Cerebellar nuclear complex (tissue), 1 donor: ENCODE measurements at places on chromosomes 1 and 21.

- DNase-seq = no peak
These were observed 37.6 kb downstream of the MCOLN2 start for GRCh38 chr1:84959294-84959693.

DNA sequence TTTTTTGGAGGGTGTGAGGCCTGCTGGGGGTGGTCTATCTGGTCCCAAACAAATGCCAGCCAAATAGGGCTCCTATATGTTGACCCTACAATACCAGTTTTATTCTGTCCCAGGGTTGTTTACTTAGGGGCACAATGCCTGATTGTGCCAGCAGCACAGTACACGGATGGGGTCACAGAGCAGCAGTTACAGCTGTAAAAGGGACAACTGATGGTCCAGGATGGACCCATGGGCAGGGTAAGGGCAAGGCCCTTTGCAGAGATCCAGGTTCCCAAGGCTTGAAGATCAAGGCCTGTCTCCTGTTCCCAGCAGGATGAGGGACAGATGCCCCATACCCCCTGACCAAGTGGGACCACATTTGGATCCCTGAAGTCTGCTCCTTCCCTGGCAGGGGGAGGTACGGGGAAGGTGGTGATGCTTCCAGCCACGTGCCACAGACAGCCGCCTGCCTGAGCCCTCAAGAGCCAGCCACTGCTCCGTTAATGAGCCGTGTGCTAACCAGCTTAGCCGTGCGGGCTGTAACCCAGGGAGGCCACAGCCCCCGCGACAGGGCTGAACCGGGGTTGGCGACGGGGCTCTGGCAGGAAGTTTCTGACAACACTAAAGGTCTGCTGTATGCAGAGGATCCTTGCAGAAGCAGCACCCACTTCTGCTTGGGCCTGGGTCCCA is 18.2 kb downstream of the SLC6A9 start:
- no peak for DNase-seq

GRCh38 chr1:205538235-205538840 is 33.9 kb downstream of the CDK18 start:
- DNase-seq = no peak

DNA sequence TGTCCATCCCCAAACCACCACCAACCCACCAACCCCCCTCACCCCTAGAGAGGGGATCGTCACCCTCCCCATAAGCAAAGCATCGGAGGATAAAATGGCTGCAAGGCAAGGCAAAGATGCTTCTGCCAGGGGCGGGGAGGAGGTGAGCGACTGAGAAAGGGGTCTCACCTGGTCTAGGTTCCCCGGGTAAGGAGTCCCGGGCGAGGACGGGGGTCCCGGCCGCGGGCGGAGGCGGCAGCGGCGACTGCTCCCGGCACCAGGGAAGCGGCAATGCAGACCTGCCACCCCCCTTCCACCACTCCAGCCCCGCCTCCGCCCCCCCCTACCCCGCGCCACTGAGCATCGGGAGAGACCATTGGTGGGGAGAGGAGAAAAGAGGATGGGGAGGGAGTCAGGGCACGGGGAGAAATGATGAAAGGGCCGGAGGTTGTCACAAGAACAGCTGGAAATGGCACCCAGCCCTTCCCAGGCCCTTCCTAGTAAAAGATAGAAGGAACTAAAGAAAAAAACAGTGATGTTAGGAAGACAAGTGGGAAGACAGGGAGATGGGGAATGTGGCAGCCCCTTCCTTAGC is at the start of gene SV2A:
Gene SV2A (minus strand): TSS at position 274 of the 574 bp plus-strand sequence. CDS start 4,004 bp downstream, outside the sequence.
- peak; percentile 52 for DNase-seq

DNA sequence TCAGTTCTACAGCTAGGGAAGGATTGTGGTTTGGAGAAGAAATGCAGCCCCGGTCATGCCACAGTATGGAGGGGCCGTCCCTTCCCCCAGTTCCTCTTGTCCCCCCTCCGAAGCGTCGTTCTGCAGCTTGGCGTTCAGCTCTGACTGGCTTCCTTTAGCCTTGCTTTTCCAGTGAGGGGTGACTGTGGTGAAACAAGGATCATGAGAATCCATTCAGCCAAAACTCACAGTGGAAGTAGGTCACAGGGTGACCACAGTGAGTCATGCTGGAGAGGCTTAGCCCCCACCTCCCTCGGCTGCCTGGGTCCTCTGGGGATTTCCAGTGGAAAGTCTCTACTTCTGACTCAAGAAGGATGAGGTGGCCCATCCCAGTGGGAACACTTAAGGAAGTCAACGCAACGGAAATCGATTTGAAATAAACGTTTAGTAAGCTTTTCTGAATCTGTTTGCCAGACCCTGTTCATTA is 37.3 kb upstream of the COL6A2 start:
- DNase-seq = no peak

DNA sequence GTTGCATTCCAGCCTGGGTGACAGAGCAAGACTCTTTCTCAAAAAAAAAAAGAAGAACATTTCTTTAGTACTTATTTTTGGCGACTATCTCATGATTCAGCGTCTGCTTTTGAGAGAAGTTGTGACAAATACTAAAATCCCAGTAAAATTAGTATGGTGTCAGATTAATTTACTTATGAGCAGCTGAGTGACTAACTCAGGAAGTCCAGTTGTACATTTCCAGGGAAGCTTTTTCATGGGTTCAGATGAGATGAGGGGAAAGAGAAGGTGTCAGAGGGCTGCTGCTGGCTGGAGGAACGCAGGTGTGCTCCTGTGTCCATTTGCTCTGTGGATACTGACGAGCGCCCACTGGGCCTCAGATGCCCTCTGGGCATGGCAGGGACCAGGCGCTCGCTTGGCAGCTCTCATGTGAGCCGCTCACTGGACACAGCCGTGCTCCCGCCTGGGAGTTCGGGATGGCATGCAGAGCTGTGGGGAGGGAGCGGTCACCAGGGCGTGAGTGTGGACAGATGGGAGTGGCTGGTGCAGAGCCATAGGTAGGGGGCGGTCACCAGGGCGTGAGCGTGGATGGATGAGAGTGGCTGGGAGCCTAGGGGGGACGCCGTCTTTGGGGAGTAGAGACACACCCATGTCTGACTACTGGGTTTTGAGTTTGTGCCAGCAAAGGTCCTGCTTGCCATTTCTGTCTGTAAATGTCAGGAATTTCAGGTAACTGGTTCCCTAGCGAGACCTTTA is 55.0 kb downstream of the ADARB1 start:
- DNase-seq = no peak

DNA sequence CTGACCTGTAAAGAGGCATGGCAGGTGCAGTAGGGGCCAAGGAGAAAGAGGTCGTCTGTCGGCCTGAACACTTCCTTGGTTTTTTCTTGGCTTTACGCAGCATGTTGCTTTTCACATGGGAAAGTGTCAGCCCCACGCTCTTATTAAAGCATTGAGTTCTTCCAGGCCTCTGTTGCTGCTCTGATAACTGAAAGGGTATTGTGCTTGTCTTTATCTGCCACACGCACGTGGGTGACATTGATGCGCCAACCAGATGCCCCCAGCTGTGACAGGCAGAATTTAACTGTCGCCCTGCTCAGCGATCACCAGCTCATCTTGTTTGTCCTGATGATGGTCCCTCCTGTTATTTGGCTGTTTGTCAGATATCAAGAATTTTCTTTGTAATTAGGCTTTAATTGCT is 76.5 kb downstream of the GALNT2 start:
- DNase-seq = no peak

DNA sequence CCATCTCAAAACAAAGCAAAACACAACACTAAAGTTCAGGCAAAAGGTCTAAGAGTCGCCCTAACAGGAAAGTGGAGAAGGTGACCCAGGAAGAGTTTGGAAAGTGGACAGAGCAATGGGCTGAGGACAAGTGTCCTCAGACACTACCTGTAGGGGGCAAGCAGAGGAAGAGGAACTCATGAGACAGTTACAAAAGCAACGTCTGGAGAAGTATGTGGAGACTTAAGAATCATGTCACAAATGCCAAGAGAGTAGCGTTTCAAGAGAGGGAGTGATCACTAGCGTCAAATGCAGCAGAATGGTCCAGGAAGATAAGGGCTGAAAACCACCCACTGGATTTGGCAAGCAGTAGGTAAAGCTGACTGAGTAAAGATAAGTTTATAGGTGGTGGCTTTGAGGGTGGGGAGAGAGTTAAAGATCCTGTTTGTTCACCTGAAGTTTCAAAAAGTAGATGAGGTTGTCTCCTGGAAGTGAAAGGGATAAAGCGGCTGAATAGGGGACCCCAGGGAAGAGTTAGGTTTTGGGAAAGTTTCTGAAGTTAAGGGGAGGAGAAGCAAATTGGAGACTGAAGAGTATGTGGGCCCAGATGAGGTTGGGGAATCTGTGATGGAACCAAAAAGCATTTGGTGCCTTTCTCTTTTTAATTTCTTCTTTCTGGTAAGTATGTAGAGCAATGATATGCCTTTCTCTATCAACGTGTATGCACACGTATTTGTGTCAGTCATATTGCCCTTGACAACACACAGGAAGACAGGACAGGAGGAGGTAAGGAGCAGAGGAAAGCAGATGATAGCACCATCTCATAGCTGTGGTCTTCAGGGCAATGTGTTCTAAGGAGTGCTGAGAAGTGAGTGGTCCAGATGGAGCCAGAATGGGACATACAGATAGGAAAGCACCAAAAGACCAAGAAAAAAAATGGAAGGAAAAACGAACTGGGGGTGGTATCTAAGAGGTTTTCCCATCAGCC is 3.1 kb downstream of the BSDC1 start:
- DNase-seq = no peak

DNA sequence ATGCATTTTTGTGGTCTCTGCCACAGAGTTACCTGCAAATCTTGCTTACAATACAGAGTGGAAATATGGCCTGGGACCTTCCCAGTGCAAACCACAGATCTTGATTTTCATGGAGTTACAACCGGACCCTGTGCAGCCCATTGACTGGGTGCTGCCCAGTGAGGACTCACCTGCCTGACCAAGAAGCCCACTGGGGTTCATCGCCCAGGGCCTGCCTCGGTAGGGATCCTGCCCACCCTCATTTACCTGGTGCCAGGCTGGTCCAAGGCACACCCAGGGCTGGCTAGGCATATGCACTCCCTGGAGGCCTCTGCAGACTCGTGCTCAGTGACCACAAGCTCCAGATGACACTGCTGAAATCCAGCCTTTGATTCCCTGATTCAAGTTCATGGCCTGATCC is 572.7 kb downstream of the NPHP4 start:
- DNase-seq = no peak

DNA sequence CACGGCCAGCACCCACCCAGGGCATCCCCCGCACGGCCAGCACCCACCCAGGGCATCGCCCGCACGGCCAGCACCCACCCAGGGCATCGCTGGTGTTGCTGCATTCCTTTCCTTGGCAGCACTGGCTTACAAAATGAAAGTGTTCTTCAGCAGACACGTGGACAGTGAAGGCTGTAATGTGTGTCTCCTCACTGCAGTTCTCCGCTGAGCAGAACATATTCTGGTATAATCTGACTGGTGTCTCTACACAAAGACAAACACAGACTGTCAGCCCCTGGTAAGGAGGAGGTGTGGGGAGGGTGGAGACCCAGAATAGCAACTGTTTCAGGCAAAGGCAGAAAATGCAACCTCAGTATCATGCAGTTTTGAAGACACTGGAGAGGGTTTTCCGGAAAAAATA is 7.3 kb downstream of the LYPD8 start:
- DNase-seq = no peak

GRCh38 chr21:34865400-34866241 is 183.5 kb downstream of the RUNX1 start:
- no peak for DNase-seq

GRCh38 chr1:101407505-101408211 is 170.8 kb downstream of the S1PR1 start:
- no peak for DNase-seq
